ENCODE measurements at places on chromosomes 7 and 10.

GRCh38 chr10:11440250-11441150, 170.9 kb downstream of the USP6NL start:
- no peak for DNase-seq

DNA sequence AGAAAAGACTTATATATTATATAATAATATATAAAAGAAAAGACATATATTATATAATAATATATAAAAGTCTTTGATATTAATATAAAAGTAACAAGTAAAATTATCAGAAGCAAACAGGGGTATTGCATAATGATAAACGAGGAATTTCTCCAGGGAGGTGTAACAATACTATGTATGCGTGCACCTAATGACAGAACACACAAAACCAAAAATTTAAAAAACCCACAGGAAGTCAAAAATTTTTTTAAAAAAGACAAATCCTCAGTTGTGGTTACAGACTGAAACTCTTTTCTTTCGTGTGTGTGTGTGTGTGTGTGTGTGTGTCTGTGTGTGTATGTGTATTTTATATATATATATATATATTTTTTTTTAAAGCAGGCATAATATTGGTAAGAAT, 279.2 kb upstream of the DPP6 start:
- no peak for DNase-seq

DNA sequence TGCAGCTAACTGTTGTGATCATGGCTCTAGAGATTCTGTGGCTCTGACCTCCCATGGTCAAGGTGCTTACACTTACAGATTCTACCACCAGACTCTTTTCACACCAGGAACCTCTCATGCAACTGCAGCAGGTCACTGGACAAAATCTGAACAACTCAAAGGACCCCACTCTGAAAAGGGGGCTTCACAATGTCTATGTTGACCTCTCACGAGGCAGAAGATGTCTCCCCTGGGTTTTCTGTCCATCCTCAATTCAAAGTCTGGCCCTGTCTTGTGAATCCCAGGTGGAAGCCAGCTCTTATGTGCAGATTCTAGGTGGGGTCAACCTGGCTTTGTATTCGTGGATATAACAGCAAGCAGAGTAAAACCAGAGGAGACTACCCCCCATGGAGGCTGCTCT, 118.6 kb upstream of the ZNF479 start:
- no peak for DNase-seq

DNA sequence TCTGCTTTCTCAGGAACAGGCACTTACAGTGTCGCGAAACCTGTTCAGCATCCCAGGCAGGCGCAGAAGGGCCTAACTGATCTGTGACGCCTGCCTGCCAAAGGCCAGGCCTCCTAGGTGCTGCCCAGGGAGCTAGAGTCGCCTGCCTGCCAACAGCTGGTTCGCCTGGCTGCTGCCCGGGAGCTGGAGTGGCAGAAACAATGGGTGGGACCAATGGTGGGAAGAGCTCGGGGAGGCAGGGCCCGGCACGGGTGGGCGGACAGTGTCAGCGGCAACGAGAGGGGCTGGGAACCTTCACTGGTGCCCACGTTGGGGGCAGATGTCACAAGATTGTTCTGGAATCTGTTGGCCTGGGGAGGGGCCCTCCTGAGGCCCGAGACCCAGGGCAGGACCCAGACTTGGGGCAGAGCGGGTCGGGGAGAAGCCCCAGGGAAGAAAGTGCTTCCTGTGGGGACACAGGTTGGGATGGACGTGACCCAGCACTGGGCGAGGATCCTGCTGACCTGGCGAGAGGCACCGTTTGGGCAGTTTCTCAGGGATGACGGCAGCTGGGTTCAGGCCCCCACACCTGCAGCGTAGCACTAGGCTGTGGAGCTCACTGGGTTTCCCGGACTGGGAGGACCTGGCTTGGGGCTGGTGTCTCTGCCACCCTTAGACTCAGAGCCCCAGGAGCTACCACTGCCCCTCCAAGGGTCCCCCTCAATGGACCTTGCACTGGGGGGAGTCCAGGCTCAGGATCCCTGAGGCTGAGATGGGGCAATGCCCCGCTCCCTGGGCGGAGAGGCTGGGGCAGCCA, 181.8 kb downstream of the ELFN1 start:
- no peak for DNase-seq

DNA sequence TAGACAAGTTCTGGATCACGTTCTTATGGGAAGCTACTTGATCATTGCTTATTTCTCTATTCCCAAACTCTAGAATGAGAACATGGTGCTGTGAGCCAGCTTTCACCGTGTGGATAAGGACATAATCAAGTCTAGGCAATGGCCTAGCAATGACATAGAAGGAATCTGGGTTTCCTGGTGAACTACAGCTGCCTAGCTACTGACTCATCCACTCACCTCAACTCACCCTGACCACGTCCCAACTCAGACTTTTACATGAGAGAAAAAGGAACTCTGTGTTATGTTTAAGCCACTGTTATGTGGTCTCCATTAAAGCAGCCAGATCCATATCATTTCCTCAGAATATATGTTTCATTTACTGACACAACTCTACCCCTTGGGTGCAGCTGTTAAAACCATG, 18.8 kb upstream of the MET start:
- DNase-seq: peak; percentile 71

DNA sequence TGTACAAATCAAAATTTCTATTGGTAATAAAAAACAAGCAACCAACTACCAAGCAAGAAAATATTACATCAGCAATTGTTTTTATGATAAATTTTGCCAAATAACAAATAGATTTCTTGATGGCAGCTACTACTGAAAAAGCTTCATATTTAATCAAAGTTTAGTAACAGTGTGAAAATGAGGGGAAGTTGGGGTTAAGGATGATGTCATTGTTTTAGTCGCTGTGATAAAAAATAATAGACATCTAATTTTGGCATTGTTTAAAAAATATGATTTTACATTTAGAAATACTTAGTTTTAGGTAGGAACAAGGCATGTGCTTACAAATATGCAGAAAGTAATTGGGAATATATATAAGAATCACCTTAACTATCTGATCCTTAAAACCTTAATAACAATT, 145.9 kb downstream of the CNTNAP2 start:
- DNase-seq: no peak

- no peak for DNase-seq
Measured at GRCh38 chr7:22672846-22673680, 53.9 kb upstream of the IL6 start.

DNA sequence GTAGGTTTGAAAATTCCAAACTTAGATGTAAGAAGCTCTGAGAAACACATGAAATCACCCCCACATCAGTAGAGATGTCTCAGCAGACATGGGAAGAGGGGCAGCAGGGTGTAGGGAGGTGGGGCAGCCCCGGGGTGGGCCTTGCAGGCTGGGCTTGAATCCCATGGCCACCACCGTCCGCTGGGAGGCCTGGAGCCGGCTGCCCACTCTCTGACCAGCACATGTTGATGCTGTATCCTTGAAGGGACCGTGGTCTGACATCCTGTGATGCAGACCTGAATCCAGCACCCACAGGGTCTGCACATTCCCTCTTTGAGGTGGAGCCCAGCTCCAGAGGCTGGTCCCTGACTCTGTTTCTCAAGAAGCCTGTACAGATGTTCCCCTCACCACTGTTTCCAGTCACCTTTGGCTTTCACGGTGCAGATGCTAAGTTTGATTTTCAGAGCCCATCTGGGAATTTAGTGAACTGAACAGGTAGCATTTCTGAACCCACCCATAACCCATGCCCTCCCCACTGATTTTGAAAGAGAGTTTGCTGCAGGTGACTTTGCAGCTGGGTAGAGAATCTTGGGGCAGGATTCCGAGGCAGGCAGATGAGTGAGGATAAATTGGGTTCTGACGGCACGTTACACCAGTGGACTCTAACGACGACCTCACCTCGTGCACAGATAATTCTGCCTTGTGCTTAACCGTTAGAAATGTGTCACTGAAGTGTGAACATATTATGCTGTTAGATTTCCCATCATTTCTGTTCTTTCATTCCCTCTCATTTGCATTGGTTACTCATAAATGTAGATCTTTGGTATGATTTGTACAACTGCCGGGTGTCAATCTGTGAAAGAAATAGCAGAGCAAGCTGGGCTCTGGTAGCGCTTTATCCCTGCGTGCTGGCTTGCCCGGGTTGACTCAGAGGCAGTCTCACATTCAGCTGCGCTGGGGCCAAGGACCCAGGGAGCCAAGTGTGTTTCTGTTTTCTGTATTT, 45.7 kb downstream of the IKZF1 start:
- no peak for DNase-seq
